ENCODE measurements at places on chromosomes 4 and X.

GRCh38 chr4:89069481-89069880 lies 12.5 kb upstream of the FAM13A start:
- DNase-seq = no peak

DNA sequence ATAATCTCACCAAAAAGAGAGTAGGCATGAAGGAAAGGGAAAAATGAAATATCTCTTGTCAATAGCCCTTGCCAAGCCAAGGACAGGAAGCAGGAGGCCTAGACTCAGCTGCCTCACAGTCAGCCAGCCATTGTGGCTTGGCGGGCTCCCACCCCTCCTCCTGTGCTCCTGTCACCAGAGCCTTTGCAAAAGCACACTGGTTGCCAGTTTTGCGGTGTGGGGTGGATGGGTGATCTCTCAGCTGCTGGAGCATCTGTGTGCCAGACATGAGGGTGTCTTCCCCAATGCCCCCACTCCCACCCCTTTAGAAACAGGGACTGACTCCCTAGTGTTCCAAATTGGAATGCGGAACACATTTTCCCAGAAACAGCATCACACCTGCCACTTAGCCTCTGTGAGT lies 26.1 kb downstream of the ARHGEF6 start:
- no peak for DNase-seq

DNA sequence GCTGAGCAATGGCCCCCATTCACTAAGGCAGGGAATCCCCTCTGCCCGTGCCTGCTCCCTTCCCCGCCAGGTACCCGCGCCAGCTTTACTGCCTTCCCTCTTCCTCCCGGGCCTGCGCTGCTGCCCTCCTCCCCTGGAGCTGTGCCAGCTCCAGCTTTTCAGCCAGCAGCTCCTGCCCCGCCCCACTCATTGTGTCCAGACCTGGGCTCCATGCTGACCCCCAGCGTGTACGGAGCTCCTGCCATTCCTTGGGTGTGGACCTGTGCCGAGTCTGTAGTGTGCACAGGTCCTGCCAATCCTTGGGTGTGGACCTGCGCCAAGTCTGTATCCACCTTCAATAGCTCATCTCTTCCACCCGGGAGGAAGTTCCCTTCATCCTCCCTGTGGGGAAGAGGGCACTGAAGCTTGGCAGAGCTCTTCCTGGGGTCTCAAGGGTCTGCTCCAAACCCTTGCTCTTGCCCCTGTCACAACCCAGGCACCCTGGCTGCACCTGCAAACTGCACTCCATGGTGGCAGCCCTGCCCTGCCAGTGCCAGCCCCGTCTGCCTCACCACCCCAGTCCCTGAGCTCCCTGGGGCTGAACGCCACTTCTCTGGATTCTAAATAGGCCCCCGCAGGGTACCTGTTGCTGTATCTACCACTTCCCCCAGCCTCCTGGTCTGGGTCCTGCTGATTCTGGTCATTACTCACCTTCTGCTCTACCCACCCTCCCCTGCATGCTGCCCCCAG lies 63.9 kb downstream of the TRMT44 start:
- DNase-seq = peak; percentile 94

GRCh38 chr4:143291314-143291713 lies 45.4 kb upstream of the GAB1 start:
- DNase-seq = no peak

DNA sequence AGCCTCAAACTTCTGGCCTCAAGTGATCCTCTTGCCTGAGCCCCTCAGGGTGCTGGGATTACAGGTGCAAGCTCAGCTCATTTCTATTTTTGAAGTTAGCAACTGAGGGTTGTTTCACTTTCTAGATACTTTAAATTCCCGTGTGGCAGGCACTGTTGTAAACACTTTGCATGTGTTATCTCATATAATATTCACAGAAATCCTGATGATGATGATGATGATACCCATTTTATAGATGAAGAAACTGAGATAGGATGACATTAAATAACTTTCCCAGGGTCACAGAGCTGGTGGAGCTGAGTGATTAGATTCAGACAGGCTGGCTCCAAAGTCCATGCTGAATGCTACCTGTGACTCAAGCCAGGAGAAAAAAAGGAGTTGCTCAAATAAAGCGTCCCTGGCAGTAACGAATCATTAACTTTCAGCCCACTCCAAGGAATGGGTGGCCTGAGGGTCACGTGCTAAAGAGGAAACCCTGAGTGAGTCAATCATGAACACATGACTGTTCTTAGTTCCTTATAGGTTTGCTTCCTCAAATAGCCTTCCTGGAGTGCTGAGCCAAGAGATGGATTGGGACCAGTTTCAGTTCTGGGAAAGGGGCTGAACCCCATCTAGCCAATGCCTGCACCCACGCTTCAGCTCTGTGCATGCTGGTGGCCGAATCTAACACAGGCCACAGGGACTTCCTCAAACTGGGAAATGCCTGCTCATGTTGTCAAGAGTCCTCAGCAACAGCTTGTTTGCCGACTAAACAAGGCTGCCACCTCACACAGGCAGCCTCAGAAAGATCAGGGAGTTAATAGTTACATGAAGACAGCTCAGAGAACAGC lies 52.8 kb downstream of the RBM47 start:
- DNase-seq = no peak

DNA sequence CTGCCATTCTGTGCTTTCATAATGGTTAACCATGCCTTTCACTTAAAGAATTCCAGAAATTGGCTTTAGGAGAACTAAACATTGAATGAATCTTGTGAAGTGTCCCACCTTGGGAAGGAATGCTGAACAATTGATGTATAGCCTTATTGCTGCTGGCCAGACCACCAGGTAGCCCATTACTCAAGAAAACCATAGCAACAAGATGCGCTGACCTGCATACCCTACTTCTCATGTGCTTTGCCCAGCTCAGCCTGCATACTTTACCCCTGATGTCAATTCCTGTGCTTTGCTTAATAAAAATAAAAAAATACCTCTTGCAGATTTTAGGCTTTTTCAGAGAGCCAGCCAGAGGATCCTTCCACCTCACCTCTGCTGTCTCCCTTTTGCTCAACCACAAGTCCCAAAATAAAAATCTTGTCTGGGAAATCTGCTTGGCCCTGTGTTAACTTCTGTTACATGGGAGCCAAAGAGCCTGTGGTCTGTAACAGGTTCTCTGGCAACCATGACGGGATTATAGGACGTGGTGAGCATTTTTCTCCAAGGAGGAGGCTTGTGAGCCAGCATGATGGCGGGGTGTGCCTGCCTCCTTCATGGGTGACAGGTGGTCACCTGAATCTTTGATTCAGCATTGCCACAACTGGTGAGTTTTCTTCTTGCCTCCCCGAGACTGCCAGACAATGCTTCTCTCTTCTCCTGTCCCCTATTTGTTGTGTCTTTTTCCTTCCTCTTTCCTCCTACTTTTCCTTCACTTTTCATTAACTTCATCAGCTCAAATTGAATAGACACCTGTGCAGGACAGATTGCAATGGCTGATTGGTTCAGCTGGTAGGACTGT lies 106.8 kb downstream of the ARSJ start:
- no peak for DNase-seq

DNA sequence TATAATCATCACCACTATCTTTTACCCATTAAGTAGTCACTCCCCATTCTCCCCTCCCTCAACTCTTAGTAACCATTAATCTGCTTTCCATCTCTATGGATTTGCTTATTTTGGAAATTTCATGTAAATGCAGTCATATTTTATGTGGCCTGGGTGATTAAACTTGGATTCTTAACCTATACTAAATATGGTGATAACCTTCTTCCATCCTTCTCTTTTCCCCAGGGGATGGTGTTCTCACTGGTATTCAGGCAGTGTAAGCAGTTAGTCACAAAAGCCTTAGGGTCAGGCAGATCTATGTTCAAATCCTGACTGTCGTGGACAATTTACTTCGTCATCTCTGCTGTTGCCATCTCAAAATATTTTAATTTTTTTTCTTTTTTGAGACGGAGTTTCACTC lies 29.6 kb downstream of the RAB40AL start:
- no peak for DNase-seq

GRCh38 chr4:78784236-78784865 lies 8.2 kb downstream of the BMP2K start:
- no peak for DNase-seq

DNA sequence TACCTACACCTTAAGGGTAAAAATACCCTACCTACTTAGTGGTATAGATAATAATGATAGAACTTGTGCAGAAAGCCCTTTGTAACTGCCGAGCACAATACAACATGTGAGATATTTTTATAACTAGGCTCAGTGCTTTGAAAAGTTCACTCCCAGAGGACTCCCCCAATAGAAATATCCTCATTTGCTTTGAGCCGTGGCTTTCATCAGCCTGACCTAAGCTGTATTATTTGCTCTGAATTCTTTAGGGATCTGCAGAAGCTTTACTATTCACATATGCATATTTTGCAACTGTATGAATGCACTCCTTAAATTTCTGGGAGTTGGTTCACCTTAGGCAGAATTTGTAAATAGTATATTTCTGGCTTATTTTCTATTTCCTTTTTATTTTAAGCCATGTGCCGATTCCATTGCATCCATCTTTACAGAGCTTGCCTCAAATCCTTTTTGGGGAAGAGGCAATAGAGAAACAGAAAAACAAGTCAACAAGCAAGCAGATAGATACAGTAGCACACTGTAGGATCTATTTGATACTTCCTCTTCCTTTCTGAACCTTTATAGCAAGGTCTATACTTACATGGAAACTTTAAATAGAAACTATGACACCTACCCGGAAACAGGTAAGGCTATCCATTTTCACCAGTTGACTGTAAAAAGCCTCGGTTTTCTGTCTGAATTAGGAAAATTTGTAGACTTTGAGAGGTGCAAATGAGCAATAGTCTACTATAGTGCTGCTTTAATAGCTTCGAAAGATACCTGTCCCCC lies 242.5 kb upstream of the VCX3A start:
- no peak for DNase-seq

DNA sequence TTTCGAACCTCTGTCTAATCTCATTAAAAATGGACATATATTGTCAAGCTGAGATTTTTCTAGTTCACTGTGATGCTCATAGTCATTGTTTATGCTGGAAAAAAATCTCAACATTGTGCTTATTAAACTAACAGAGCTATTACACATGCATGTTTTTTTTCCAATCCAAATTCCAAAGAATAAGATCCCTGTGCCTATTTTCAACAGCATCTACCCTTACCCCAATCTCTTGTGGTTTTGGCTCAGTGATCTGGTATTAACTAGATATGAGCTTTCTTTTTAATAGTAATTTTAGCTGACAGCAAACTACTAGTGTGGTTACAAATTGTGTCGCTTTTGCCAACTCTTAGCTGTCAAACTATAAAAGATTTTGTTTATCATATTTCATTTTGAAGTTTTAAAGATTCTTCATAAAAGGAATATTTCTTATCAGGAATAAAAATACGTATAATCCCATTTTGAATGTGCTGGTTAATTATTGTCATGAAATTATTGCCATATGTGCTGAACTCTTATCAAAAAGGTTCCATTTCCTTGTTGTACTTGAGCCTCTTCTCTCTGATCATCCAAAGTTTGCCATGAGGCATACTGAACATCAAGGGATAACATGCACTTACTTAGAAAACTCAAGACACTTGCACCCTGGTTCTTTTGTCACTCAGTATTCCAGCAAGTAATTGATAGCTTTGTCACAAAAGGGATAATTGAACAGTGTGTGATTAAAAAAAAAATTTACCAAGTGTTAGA lies 241.2 kb downstream of the ARHGAP24 start:
- no peak for DNase-seq

- no peak for DNase-seq
Observed at GRCh38 chrX:122046226-122046625, 998.8 kb downstream of the GLUD2 start.

GRCh38 chrX:63350465-63350877 lies 661 bp downstream of the SPIN4 start:
- DNase-seq = no peak

- DNase-seq = peak; percentile 64
Observed at GRCh38 chr4:961351-962230, 11.8 kb downstream of the DGKQ start.

DNA sequence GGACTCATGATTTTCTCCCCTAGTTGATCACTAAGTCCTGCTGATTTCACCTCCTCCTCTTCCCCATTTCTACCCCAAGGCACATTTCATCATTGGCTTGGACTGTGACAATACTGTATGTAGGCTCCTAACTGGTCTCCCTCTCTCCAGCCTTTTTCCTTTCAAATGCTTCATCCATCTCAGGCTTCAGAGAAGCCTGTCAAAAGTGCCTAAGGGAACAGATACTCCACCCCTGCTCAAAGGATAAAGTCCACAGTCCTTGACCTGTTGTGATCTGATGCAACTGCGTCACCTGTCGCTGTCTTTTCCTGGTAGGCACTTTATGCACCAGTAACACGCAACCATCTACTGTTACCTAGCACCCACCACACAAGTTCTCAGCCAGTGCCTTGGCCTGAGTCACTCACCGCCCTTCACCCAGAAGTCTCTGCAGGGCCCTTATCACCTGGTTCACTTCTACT lies 12.8 kb downstream of the SCARB2 start:
- DNase-seq = peak; percentile 23

DNA sequence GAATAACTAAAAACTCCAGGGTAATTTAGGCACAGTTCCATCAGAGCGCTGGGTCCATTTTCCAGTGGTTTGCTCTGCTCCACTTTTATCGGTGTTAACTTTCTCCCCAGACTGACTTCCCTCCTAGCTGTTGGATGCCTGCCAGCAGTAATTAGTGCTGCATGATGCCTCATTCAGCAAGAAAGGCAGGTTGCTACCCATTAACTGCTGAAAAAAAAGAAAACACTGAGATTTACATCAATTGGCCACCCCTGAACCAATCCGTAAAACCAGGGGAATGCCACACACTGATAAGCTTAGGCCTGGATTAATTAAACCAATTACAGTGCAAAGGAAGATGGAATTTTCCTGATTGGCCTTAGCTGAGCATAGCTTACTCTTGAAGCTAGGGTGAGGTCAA lies 182.4 kb upstream of the CXXC4 start:
- DNase-seq = peak; percentile 93

Measured in COR-L47 (cell line).